ENCODE measurements at places on chromosomes 13 and 19.
A peak's percentile ranks its signal among the peaks of the same experiment; 100 is the strongest.

DNA sequence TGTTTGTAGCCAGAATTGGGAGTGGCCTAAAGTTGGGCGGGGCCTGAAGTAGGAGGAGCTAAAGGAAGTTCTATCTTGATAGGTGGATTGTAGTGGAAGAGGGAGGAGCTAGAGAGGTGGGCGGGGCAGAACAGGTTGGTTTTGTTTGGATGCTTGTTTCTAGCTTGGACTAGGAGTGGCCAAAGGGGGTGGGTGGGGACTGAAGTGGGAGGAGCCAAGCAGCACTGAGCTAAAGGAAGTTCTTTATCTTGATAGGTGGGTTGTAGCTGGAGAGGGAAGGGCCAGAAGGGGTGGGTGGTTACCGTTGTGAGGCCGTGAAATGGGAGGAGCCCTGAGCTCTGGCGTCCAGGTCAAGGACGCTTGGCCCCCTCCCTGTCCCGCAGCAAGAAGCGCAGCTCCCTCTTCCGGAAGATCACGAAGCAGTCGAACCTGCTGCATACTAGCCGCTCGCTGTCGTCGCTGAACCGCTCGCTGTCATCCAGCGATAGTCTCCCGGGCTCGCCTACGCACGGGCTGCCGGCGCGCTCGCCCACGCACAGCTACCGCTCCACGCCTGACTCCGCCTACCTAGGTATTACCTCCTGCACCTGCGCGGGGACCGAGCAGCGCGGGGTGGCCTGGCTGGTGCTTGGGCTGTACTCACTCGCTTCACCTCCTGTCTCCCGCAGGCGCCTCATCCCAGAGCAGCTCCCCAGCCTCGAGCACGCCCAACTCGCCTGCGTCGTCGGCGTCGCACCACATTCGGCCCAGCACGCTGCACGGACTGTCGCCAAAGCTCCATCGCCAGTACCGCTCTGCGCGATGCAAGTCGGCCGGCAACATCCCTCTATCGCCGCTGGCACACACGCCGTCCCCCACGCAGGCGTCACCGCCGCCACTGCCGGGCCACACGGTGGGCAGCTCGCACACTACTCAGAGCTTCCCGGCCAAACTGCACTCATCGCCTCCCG lies 8.0 kb downstream of the DNASE2 start:
- H3K27ac ChIP-seq = no peak overlapping the region
- no peaks in the 10 kb centered on the region for H3K4me1 ChIP-seq
- DNase-seq = peak; percentile 75
- no peaks in the 10 kb centered on the region for H3K27me3 ChIP-seq

GRCh38 chr13:94196413-94196812 lies 283.1 kb downstream of the DCT start:
- no peaks in the 10 kb centered on the region for H3K36me3 ChIP-seq
- H3K27me3 ChIP-seq = no peaks in the 10 kb centered on the region
- no peak overlapping the region for H3K27ac ChIP-seq
- no peak overlapping the region for H3K4me3 ChIP-seq

GRCh38 chr19:18496167-18496979 lies 25.5 kb downstream of the ELL start:
- DNase-seq = peak; percentile 88
- H3K4me3 ChIP-seq = peak overlapping the region; percentile 57
- H3K4me1 ChIP-seq = peaks cover 96% of the 10 kb centered on the region
- peak overlapping the region; percentile 87 for H3K27ac ChIP-seq

DNA sequence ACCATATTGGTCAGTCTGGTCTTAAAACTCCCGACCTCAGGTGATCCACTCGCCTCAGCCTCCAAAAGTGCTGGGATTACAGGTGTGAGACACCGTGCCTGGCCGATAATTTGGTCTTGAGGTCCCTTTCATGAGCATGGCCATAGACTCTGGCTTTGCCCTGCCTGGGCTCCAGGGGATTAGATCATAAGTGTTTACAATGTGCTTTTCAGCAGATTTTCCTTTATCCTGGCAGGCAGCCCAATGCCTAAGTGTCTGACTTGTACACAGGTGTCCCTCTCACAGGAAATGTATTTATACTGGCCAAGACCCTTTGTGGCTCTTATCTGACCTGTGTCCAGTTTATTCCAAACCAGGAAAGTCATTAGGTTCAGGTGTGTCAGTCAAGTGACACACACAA lies 15.9 kb downstream of the BCAM start:
- H3K4me3 ChIP-seq = no peak overlapping the region
- DNase-seq = no peak
- H3K27me3 ChIP-seq = no peaks in the 10 kb centered on the region
- H3K36me3 ChIP-seq = no peaks in the 10 kb centered on the region
- H3K27ac ChIP-seq = no peak overlapping the region

- H3K4me1 ChIP-seq = peaks cover 11% of the 10 kb centered on the region
- H3K27ac ChIP-seq = peak overlapping the region; percentile 24
- H3K4me3 ChIP-seq = no peak overlapping the region
- H3K27me3 ChIP-seq = peaks cover 4% of the 10 kb centered on the region
Measured at GRCh38 chr19:47729799-47730520, 15.4 kb upstream of the NOP53 start.

DNA sequence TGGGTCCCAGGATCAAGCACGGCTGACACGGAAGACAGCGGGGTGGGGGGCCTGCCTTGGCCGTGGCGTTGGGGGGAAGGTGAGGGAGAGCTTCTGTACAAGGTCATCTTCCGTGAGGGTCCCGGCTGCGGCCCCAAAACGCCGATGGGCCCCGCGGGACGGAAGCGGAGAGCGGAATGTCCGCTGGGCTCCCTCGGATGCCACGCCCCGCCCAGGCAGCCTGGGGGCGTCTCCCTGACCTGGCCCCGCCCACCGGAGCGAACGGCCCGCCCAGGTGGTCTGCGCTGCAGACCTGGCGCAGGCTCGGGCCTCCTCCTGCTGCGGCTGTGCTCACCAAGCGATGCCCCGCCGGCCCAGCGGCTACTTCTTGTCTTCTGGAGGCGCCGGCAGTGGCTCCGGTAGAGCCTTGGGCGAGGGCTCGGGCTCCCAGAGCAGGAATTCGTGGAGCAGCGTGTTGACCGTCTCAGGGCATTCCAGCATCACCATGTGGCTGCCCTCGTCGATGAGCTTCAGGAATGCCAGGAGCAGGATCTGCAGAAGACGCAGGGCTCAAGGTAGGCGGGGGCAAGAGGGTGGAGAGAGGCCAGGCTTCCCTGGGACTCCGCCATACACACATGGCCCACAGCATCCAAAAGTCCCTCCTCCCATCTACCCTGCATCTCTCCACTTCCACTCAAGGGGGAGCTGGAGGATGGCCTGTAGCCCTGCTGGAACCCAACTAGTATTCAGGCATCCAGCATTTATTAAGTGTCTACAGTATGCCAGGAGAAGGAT lies 10.7 kb downstream of the ABHD8 start:
- no peaks in the 10 kb centered on the region for H3K27me3 ChIP-seq
- no peaks in the 10 kb centered on the region for H3K4me1 ChIP-seq
- peak overlapping the region; percentile 31 for H3K27ac ChIP-seq
- peak; percentile 82 for DNase-seq
- H3K4me3 ChIP-seq = peak overlapping the region; percentile 79

- H3K27ac ChIP-seq = no peak overlapping the region
- no peak for DNase-seq
- H3K4me1 ChIP-seq = no peaks in the 10 kb centered on the region
- H3K36me3 ChIP-seq = no peaks in the 10 kb centered on the region
- H3K27me3 ChIP-seq = no peaks in the 10 kb centered on the region
Measured at GRCh38 chr13:31945202-31945961, 86.2 kb upstream of the FRY start.

DNA sequence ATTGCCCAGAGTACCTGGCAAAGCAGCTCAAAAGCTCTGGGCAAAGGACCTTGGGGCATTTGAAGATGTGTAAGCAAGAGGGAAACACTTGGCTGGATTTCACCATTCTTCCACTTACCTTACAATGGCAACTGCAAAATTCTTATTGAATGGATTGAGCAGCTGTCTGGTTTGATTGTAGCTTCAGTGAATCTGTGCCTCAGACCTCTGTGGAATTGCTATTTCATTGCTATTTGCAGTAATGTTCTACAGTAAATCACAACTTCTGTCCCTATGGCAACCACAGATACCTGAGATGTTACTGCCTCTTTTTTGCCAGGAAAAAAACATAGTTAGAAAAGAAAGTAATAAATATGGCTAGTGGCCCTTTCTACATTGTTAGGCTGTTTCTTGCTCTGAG lies 519.5 kb downstream of the SUCLA2 start:
- H3K27me3 ChIP-seq = no peaks in the 10 kb centered on the region
- H3K4me3 ChIP-seq = no peak overlapping the region
- no peaks in the 10 kb centered on the region for H3K4me1 ChIP-seq
- no peak for DNase-seq
- no peak overlapping the region for H3K27ac ChIP-seq

GRCh38 chr19:49092686-49093085 lies 7.4 kb downstream of the SNRNP70 start:
- H3K36me3 ChIP-seq = peaks cover 58% of the 10 kb centered on the region
- no peak for DNase-seq
- H3K4me1 ChIP-seq = peaks cover 1% of the 10 kb centered on the region
- no peaks in the 10 kb centered on the region for H3K27me3 ChIP-seq
- no peak overlapping the region for H3K27ac ChIP-seq

DNA sequence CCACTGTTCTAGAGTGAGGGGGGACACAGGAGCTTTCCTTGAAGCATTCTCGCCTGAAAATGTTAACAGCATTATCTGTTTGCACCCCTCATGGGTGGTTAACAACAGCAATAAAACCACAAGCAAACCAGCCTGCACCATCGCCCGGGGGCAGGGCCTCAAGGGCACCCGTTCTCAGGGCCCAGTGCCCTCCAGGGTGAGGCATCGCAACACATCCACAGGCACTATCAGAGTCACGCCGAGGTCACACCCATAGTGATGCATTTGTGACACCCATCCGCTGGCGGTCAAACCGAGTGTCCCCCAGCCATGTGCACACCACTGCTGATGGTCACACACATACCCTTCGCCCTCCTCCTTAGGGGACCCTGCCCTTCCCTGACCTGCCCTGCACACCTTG lies 4.6 kb downstream of the FUT5 start:
- no peaks in the 10 kb centered on the region for H3K27me3 ChIP-seq
- H3K4me3 ChIP-seq = no peak overlapping the region
- no peak overlapping the region for H3K27ac ChIP-seq
- H3K36me3 ChIP-seq = no peaks in the 10 kb centered on the region
- H3K4me1 ChIP-seq = no peaks in the 10 kb centered on the region

DNA sequence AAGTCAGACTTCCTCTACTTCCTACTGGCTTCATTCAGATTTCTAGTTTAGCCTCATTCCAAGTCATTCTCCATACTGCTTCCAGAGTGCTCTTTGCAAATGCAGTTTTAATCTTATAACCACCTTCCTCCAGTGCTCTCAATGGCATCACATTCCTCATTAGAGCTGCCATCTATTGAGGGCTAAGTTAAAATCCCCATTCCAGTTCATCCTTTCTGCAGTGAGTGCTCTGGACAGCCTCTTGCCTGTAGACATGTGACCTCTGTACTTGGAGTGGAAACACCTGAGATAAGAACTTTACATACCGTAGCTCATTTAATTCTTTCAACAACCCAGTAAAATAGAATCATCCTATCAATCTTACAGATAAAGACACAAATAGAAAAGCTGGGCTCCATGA lies 57.9 kb upstream of the MAB21L1 start:
- no peak overlapping the region for H3K27ac ChIP-seq
- H3K27me3 ChIP-seq = no peaks in the 10 kb centered on the region
- no peaks in the 10 kb centered on the region for H3K36me3 ChIP-seq
- H3K4me3 ChIP-seq = no peak overlapping the region
- H3K4me1 ChIP-seq = no peaks in the 10 kb centered on the region
- no peak for DNase-seq

DNA sequence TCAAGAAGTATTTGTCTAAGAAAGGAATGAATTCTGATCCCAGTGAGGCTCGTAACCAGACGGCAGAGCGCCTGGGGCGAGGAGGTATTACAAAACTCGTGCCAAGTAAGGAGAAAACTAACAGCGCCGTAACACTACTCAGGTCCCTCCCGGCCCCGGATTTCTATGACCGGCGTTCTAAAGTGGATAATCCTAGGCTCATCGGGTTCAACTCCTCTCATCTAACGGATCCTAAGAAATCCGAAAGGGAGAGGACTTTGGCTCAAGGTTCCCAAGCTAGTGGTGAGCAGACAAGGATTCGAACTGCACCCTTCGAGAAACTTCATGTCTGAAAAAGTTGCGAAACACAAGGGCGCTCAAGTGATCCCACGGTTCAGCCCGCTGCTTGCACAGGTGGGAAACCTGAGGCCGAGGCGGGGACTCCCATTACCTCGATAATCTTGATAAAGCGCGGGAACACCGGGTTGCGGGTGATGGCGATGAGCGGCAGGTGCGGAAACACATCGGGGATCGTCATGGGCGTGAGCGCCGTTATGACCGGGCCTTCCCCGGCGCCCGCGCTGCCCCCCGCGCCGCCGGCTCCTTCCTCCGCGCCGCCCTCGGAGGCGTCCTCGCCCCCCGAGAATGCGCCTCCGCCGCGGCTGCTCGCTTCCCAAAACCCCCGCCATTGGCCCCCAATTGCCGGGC lies 529 bp downstream of the LONP1 start:
- H3K4me3 ChIP-seq = peak overlapping the region; percentile 93
- peak overlapping the region; percentile 91 for H3K27ac ChIP-seq
- DNase-seq = no peak
- H3K36me3 ChIP-seq = peaks cover 3% of the 10 kb centered on the region

- no peak overlapping the region for H3K4me3 ChIP-seq
- no peaks in the 10 kb centered on the region for H3K4me1 ChIP-seq
- no peak for DNase-seq
- H3K36me3 ChIP-seq = no peaks in the 10 kb centered on the region
- no peaks in the 10 kb centered on the region for H3K27me3 ChIP-seq
Measured at GRCh38 chr19:6026390-6027227, 48.7 kb upstream of the RANBP3 start.

DNA sequence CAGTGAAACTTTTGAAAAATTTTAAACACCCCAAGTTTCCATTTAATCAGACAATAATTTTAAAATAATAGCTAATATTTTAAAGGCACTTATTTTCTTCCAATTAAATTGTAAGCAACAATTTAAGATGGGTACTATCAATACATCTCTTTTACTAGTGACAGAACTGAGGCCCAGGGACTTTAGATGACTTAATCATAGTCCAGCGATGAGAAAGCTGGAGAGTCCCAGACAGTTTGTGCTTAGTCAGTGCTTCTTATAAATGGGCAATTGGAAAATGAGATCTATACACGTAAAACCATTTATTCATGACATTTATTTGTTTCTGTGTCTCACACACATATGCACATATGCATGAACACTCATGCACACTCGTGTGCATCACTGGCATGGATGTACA lies 2063.5 kb downstream of the PCDH9 start:
- H3K4me1 ChIP-seq = no peaks in the 10 kb centered on the region
- H3K27me3 ChIP-seq = no peaks in the 10 kb centered on the region
- no peaks in the 10 kb centered on the region for H3K36me3 ChIP-seq
- no peak for DNase-seq
- no peak overlapping the region for H3K4me3 ChIP-seq

- no peak overlapping the region for H3K27ac ChIP-seq
- H3K27me3 ChIP-seq = no peaks in the 10 kb centered on the region
- H3K36me3 ChIP-seq = no peaks in the 10 kb centered on the region
- no peaks in the 10 kb centered on the region for H3K4me1 ChIP-seq
- no peak overlapping the region for H3K4me3 ChIP-seq
Measured at GRCh38 chr13:33454844-33455705, 169.5 kb upstream of the STARD13 start.

GRCh38 chr13:91660076-91660415 lies 261.6 kb downstream of the GPC5 start:
- no peak overlapping the region for H3K27ac ChIP-seq
- no peaks in the 10 kb centered on the region for H3K4me1 ChIP-seq
- no peak for DNase-seq

GRCh38 chr19:18804643-18805042 lies 13.5 kb upstream of the COMP start:
- no peak overlapping the region for H3K4me3 ChIP-seq
- no peak for DNase-seq
- no peaks in the 10 kb centered on the region for H3K36me3 ChIP-seq
- no peak overlapping the region for H3K27ac ChIP-seq

Measured in CD8-positive, alpha-beta memory T cell (primary cell).